ENCODE measurements at places on chromosomes 12 and 14.

GRCh38 chr14:89720076-89720687 is 234.3 kb downstream of the EFCAB11 start:
- DNase-seq, result no peak

DNA sequence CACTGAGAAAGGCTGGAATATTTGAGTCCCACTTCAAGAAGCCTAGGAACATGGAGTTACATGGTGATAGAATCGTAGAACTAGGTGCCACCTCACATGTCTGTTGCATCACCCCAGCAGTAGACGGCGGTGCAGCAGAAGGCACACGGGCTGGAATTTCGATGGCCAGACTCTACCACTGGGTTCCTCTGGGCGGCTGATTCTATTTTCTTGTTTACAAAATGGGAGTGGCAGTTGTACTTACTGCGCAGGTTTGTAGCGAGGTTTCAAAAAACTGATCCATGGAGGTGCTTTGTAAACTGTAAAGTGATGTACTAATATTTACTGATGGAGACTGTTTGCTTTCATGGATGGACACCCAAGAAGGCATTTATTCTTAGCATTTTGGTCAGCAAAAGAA is 45.7 kb downstream of the WDR20 start:
- DNase-seq, result no peak

- no peak for DNase-seq
These were observed 17.1 kb upstream of the AKAP6 start for GRCh38 chr14:32312010-32312331.

GRCh38 chr12:48061938-48062719 is 43.8 kb downstream of the SENP1 start:
- DNase-seq, result no peak

- no peak for DNase-seq
These were observed 12.3 kb downstream of the ZFP36L1 start for GRCh38 chr14:68780358-68781160.

GRCh38 chr12:101857043-101857558 is 20.3 kb upstream of the DRAM1 start:
- DNase-seq, result no peak

- no peak for DNase-seq
These were observed 29.0 kb downstream of the NCOR2 start for GRCh38 chr12:124538194-124539082.

GRCh38 chr12:72995616-72996015 is 723.4 kb downstream of the TRHDE start:
- DNase-seq, result no peak

- DNase-seq, result no peak
These were observed 58.8 kb upstream of the STRN3 start for GRCh38 chr14:31085027-31085426.

DNA sequence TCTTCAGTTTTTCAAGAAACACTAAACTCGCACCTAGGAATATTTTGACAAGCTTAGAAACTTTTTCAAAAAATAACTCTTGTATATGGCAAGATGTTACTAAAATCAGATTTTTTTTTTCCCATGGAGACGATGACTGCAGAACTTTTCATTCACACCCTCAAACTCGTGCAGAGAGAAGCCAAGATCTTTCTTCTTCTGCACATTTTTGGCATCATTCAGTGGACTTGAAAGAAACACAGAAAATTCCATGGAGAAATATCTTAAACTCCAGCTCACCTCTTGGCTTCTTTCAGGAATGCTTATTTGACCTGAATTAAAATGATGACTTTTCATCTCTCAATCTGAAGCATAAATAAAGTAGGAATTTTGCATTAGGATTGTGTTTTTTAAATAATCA is 919.4 kb downstream of the NRXN3 start:
- DNase-seq, result no peak

- DNase-seq, result no peak
These were observed 994.4 kb upstream of the SEL1L start for GRCh38 chr14:82528016-82528415.

DNA sequence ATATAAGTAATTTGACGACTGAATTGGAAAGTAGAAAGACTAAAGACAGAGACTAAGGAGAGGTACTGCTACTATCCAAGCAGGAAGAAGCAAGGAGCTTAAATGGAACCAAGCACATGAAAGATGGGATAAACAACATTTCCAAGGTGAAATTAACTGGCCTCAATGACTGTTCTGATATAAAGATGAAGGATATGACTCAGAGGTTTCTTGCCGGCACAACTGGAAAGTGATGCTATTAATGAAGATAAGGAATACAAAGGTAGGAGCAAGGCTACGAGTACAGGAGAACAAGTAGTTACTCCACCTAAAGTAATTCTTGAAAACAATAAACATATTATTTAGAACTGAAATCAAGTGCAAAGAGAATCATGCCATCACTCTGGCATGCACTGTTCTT is 6.4 kb downstream of the SNX6 start:
- DNase-seq, result no peak

GRCh38 chr12:53057816-53058500 is 8.1 kb downstream of the TNS2 start:
- DNase-seq, result no peak

GRCh38 chr12:65696227-65696626 is 128.1 kb upstream of the HMGA2 start:
- no peak for DNase-seq

GRCh38 chr14:69079188-69079742 is 73.7 kb downstream of the DCAF5 start:
- DNase-seq, result no peak

DNA sequence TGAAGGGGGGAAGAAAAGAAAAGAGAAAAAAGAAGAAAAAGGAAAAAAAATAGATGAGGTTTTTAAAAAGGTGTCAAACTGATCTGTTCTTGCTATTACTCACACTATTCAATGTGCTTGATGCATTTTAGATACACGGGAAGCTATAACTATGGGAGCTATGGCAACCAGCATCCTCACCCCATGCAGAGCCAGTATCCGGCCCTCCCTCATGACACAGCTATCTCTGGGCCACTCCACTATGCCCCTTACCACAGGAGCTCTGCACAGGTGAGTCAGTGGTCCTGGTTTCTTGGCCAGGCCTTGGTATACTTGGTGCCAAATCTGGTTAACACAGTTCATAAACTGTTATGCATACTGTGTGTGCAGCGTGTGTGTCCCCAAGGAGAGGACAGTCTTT is 24.0 kb upstream of the RIC8B start:
- no peak for DNase-seq

- DNase-seq, result no peak
These were observed 16.1 kb upstream of the VDR start for GRCh38 chr12:47920913-47921312.

DNA sequence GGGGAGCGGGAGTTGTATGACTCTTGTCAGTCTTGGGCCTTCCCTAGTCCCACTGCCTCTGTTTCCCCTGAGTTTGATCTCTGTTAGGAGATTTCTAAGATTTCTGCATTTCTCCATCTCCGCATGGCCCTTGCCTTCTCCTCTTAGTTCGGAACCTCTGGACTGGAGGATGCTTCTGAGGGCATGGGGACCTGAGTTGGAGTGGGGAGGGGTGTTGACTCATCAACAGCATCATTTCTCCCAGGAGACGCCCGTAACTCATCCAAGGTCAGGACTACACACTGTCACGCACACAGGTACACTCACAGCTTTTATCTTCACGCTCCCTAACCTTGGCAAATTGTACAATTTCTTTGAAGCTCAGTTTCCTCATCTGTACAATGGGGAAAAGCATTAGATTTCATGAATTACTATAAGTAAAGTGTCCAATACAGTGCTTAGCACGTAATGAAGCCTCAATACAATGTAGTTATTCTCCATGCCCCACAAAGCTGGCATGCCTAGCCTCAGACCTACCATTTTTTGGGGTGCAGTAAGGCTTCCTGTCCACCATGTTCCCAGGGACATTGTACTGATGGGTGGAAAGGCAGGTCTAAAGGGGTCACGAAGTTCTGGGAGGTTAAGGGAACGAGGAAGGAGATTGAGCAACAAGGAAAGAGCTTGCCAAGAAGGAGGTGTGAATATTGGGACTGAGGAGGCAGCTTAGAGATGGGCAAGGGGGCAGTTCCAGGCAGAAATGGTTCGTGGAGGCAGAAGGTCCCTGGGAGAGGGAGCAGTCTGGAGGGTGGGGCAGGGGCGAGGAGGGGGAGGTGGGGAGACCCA is 600 bp upstream of the LAG3 start:
- no peak for DNase-seq

- DNase-seq, result no peak
These were observed 40.6 kb downstream of the SCN8A start for GRCh38 chr12:51631591-51631990.

- no peak for DNase-seq
These were observed 107.9 kb upstream of the ESRRB start for GRCh38 chr14:76268047-76268431.

DNA sequence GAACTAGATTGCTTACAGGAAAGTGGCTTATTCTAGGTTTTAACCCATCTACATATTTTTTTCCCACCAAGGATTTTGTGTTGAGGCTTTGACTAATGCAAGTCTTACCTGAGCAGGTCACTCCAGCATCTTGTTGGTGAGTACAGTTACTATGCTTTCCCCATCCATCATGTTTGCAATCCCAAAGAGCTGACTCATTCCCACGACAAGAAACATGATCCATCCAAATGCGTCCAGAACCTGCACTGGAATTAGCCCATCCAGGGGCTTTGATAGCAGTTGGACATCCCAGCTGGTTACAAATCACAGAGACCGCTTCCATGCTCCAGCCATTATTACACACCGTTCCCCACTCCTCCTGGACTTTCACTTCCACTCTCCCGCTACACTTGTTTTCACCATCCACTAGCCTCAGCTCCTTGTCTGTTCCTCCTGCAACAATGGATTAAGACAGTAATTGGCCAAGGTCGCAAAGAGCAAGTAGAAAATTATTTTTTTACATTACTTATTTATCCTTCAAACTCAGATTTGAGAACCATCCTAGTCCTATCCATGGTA is 2.5 kb downstream of the CD163 start:
- DNase-seq, result no peak

DNA sequence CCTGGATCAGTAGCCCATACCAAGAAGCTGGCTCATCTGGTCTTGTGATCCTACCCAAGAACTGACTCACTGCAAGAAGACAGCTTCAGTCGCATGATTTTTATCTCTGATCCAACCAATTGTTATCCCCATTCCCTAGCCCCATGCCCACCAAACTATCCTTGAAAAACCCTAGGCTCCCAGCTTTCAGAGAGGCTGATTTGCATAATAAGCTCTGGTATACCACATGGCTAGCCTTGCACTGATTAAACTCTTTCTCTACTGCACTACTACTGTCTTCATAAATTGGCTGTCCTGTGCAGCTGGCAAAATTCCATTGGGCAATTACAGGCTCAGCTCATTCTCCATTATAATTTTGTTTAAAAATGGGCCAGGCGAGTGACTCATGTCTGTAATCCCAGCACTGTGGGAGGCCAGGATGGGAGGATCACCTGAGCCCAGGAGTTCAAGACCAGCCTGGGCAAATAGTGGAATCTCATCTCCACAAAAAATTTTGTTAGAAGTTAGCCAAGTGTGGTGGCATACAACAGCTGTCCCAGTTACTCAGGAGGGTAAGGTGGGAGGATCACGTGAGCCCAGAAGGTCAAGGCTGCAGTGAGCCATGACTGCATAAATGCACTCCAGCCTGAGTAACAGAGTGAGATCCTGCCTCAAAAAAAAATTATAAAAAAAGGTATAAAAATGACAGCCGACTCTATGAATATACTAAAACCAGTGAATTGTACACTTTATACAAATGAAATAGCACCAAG is 76.7 kb upstream of the EIF5 start:
- no peak for DNase-seq

DNA sequence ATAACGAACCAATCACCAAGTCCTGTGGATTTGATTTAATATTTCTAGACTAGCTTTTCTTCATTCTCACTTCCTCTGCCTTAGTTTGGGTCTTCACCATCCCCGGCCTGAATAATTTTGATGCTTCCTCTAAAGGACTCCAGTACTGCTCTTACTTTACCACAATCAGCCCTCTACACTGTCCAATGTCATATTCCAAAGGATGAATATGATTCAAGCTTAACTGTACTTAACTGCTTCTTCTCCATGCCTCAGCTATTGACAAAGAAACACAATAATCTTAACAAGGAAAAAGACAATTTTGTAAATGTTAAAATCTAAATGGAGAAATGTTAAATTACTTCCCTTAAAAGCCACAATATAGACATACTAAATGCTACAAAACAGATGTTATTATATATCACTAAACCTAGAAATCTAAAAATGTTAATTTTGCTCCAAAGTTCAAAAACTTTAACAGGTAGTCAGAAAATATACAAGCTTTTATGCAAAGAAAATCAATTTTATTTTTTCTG is 70.2 kb downstream of the STXBP6 start:
- DNase-seq, result no peak

DNA sequence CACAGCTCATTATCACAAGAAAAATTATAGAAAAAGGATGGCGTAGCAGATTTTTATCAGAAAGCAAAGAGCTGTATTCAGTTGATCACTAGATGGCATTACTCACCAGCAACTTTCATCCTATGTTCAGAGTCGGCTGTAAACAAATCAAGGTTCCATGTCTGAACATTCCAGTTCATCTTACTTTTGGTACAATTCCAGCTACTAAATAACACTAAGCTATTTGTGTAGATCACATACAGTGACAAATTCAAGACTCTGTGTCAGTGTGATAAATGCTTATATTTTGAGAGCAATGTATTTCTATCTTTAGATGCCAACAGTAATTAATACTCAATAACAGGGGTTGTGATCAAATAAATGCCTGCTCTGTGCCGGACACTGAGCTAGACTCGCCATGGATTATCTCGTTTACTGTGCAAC is 30.1 kb downstream of the NRDE2 start:
- DNase-seq, result no peak

- no peak for DNase-seq
These were observed 2.3 kb upstream of the JPH4 start for GRCh38 chr14:23580948-23581281.

- DNase-seq, result no peak
These were observed 251.1 kb downstream of the BCAT1 start for GRCh38 chr12:24697769-24698168.

- DNase-seq, result no peak
These were observed 70.3 kb downstream of the GALNT4 start for GRCh38 chr12:89454080-89454848.

- DNase-seq, result no peak
These were observed 25.0 kb downstream of the CFAP54 start for GRCh38 chr12:96514328-96514727.

GRCh38 chr12:76698316-76698715 is 65.6 kb upstream of the ZDHHC17 start:
- DNase-seq, result no peak

- DNase-seq, result no peak
These were observed 784.2 kb downstream of the SLC6A15 start for GRCh38 chr12:84128117-84128991.

GRCh38 chr14:99579903-99580571 is 24.0 kb downstream of the CCDC85C start:
- no peak for DNase-seq

DNA sequence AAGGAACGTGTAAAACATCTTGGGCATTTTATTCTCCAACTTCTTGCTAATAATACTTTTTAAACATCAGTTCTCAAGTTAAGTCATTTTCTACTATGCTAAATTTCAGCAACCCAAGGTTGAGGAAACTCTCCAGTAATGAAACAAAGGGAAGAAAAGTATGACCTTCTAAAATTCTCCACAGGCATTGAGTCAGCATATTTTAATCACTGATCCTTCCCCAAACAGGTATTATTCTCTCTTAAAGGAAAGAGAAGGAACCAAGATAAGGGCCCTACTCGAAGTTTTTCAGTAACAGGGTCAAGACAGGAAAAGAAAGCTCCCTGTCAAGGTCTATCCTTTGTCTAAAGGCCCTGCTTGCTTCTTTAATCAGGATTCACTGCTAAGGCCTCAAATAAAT is 3.0 kb downstream of the KICS2 start:
- DNase-seq, result no peak
